NCI-H1092 treated with DMSO at 0.1 percent for 48 hours (cell line): ENCODE measurements at places on chromosomes 2 and 18.

DNA sequence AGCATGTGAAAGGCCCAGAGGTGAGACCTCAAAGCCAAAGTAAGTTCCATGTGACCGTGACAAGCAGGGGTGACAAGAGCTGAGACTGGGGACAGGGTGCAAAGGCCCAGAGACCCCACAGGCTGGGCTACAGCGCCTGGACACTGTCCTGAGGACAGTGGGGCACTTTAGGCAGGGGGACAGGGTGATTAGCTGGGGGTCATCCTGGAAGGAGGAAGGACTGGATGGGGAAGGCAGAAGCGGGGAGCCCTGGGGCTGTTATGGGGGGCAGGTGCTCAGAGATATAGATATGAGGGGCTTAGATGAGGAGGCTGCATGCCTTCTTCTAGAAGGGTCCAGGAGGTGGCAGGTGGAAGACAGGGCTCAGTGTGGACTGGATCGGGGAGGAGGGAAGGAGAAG lies 31.5 kb downstream of the KIF1A start:
- DNase-seq, result no peak

GRCh38 chr18:63213331-63213900 lies 106.2 kb downstream of the BCL2 start:
- no peak for DNase-seq

GRCh38 chr2:48034295-48034694 lies 128.0 kb upstream of the FBXO11 start:
- no peak for DNase-seq

DNA sequence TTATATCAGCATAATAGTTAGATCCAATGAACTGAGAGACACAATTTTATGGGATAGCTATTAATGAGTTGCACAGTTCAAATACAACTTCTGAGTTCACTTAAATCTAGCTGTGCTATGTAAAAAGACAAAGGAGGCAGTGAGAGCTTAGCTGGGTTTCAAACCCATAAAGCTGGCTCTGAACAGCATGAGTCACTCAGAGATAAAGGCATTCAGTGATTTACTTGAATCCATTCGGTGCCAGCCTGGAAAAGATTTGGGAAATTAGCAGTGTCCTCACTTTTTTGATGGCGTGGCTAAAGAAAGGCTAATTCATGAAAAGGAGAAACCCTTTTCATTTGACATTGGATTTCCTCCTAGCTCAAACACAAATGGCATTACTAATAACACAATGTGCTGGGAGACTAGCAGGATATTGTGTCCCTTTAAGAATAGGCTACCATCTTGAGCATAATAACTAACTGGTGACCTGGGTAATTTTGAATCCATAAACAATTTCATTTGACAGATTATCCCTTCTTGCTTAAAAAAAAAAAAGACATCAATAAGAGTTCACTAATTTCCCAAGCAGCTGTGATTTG lies 98.4 kb upstream of the NEUROD1 start:
- DNase-seq, result no peak

- DNase-seq, result no peak
Measured at GRCh38 chr2:189253836-189254235, 74.3 kb upstream of the COL5A2 start.

DNA sequence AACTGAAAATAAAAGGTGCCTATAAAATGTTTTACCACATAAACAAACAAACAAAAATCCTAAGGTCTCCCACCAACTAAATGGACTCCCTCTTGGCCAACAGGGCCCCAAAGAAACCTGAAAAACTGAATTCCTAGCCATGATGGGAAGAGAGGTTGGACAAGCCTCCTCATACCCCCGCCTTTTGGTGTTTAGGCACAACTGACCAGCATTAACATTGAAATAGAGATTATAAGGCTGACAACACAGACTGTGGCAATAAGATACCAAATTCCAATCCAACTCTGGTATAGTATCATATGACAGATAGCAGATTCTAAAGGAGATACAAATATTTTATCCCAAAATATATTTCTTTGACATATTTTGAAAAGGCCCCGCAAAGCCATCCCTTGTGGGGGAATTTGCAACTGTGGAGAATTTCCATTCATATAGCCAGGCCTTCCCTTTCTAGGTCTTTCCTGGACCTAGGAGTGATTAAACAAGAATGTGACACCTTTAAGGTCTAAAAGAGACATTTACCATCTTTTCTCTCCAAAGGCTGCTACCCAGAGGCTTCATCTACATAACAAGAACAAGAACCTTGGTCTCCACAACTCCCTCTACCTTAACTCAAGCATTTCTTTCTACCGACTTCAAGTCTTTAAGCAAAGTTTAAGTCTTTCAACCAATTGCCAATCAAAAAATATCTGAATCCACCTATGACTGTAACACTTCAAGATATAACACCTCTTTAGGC lies 80.0 kb downstream of the CHN1 start:
- DNase-seq, result no peak

DNA sequence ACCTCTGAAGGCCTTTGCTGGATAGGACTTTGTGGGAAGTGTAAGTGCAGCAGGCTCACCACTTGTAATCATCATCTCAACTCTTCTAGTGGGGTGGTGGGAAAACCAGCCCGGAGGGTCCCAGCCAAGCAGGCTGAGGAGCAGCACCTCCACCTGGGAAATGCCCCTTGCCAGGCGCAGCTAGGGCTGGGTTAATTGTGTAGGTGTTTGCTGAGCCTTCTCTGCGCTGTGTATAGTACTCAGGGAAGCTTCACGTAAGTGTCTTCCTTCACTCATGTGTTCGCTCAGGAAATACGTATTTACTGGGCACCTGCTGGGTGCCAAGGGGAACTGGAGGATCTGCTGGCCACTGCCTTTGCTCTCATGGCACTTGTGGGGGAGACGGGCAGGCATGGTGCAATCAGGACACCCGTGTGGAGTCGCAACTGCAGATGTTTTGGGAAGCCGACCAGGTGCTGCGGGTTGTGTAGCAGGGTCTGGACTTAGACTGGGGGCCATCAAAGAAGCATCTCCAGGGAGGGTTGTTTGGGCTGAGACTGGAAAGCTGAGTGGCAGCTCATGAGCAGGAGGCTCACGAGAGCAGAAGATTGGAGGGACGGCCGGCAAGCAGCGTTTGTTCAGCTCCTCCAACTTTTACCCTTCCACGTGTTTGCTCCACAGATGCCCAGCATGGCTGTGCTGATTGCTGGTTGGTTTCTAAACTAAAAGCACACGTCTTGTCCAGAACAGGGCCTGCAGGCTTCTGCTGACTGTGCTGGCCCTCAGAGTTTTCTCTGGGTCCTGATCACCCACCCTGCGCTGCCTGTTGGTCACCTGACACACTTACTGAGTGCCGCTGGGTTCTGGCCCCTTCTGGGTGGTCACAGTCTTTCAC lies 164.6 kb downstream of the LDLRAD4 start:
- no peak for DNase-seq

- DNase-seq, result no peak
Measured at GRCh38 chr18:11994336-11994702, 13.0 kb downstream of the IMPA2 start.

DNA sequence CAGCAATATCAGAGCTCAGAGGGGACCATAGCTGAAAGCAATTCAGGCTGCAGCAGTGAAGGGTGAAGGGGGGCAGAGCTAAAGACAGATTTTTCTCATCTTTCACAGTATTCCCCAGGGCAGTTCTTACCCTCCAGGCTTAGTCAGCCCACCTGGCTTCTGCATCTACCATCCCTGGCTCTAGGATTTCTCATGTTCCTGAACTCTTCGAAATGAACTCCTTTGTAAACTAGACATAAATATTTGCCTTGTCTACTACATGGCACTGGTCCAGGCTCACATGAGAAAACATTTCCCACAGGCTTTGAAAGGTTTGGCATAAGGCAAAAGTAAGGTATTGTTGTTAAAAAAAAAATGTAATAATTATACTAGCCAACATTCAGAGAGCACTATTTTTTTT lies 23.6 kb upstream of the NEB start:
- peak; percentile 82 for DNase-seq

GRCh38 chr18:48159816-48160215 lies 229.4 kb upstream of the SMAD2 start:
- no peak for DNase-seq

DNA sequence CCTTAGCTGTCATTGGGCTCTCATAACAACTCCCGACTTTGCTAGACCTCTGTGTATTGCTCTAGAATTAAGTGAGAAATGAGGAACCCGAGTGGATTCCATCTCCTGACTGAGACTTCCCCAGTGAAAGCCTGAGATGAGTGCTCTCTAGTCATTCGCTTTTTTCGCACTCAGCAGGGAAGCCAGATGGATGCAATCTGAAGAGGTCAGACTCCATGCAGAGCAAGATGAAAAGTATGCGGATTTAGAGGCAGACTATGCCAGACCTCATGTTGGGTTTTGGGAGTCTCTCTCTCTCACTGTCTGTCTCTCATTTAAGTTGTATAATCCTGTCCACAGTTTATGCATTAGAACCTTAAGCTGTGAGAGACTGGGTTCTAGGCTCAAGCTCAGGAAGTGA lies 88.6 kb downstream of the SLC5A7 start:
- DNase-seq, result no peak

DNA sequence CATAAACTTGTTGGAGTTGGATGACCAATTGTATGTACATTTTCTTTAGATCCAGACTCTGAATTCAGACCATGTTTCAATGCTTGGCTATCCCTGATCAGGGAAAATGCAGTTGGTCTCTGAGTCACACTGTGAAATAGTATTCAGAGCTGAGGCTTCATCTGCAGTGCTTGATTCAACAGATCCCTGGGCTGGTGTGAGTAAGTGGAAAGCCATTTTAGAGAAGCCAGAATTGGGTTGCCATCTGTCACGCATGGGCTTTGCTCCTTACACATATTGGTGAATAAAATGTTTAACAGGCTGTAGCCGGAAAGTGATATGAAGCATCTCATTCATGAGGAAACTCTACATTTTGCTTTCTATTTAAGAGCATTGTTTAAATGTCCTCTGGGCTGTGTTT lies 50.0 kb upstream of the ACYP2 start:
- DNase-seq, result no peak

GRCh38 chr2:98269274-98269673 lies 77.0 kb upstream of the CNGA3 start:
- DNase-seq, result peak; percentile 2

DNA sequence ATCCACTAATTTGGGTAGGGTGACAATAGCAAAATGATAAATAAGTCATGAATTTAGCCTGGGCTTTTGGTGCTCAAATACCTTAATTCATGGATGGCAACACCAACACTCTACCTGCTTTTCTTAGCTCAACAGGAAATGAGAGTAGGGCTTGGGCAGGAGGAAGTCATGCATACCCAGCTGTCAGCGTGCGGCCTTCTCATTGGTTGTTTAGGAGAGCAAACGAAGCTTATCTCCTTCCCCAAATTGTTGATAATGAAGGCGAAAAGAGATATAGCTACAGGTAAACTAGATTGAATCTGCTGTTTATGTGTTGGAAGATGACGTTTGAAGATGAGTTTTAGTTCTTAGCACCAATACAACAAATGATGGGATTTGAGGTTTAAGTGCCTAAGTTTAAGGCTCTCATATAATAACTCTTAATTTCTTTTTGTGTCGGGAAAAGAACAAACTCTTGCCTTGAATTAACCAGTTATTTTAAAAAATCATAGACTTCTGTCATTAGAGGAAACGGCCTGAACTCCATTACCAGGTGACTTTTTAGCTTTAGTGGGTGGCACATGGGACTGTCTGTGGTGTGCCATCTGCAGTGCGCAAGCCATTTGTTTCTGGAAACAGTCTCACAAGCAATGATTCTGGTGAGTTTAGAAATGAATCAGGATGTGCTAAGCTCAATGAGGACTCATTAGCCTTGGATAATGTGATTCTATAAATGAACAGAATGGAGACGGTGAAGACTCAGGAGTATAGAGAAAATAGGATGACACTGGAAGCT lies 19.8 kb downstream of the MAP4K4 start:
- DNase-seq, result no peak
